CD4-positive, alpha-beta T cell (primary cell): ENCODE measurements at places on chromosomes 2 and 18.

DNA sequence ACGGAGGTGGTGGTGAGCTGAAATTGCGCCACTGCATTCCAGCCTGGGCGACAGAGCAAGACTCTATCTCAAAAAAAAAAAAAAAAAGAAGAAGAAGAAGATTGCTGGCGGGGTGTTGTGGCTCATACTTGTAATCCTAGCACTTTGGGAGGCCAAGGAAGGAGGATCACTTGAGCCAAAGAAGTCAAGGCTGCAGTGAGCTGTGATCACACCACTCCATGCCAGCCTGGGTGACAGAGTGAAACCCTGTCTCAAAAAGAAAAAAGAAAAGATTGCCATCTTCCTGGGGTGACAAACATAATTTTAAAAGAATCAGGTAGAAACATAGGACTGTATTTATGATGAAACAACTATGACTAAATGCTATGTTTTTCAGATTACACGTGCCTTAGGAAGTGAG, 55.1 kb upstream of the EML4 start:
- no peak overlapping the region for H3K4me3 ChIP-seq
- no peaks in the 10 kb centered on the region for H3K36me3 ChIP-seq
- no peaks in the 10 kb centered on the region for H3K27me3 ChIP-seq
- no peak overlapping the region for H3K27ac ChIP-seq
- no peak for DNase-seq

GRCh38 chr2:162623888-162624287, 214.7 kb downstream of the KCNH7 start:
- no peaks in the 10 kb centered on the region for H3K36me3 ChIP-seq
- no peaks in the 10 kb centered on the region for H3K27me3 ChIP-seq
- H3K4me1 ChIP-seq, result no peaks in the 10 kb centered on the region
- DNase-seq, result no peak
- H3K4me3 ChIP-seq, result no peak overlapping the region

DNA sequence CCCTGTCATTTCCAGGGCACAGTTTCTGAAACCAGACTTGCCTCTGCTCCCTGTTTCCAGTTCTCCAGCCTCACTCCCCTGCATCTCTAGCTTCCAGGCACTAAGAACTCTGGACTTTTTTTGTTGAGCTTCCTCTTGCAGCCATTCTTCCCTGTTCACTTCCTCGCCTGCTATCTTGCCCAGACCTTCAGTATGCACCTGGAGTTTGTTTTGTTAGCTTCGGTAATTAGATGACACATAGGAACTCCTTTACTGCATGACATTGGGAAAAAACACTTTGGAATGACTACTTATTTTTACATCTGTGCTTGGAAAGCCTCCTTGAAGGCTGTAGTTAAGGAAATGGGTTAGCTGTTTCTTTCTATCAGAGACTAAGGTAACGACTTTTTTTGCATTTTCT, 35.2 kb downstream of the OTOF start:
- H3K27me3 ChIP-seq, result no peaks in the 10 kb centered on the region
- no peak for DNase-seq
- H3K4me1 ChIP-seq, result no peaks in the 10 kb centered on the region
- no peak overlapping the region for H3K4me3 ChIP-seq
- no peaks in the 10 kb centered on the region for H3K36me3 ChIP-seq

DNA sequence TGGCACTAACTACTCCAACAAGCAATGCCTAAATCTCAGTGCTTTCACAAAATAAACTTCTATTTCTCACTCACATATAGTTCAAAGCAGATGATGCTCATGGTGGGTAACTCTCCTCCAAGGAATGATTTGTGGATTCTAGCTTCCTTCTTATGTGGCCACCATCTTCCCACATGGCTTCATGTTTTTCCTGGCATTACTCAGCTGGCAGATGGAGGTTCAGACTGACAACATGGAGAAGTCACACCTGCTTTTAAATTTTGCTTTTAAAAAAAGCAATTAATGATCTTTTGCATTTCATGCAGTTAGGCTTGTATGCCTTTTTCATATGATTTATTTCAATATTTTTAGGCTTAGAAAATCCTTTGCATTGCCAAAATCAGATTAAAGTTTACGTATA, 6.3 kb upstream of the GKN2 start:
- no peak overlapping the region for H3K27ac ChIP-seq
- no peaks in the 10 kb centered on the region for H3K36me3 ChIP-seq
- no peak overlapping the region for H3K4me3 ChIP-seq
- DNase-seq, result no peak

DNA sequence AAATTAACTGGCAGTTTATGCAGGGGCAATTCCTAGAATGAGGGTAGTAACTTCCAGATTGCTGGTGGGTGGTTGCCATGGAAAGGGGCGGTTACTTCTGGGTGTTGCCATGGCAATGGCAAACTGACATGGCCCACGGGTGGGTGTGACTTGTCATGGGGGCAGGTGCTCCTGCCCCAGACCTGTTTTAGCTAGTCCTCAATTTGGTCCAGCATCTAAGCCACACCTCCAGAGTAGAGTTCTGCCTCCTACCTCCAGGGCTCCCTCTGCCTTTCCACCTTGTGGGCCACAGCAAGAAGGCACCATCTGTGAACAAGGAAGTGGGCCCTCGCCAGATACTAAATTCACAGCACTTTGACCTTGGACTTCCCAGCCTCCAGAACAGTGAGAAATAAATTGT, 148.7 kb downstream of the TFCP2L1 start:
- no peaks in the 10 kb centered on the region for H3K36me3 ChIP-seq
- no peak overlapping the region for H3K4me3 ChIP-seq
- H3K27me3 ChIP-seq, result no peaks in the 10 kb centered on the region
- no peaks in the 10 kb centered on the region for H3K4me1 ChIP-seq
